Cerebellar cortex (tissue), 1 donor: ENCODE measurements at places on chromosomes 6 and 20.

- no peak for DNase-seq
These were observed 195.1 kb upstream of the SGK1 start for GRCh38 chr6:134512981-134513391.

- DNase-seq = no peak
These were observed 99.3 kb upstream of the CITED2 start for GRCh38 chr6:139473731-139474130.

GRCh38 chr20:57666106-57666833 lies 43.5 kb downstream of the PMEPA1 start:
- no peak for DNase-seq

GRCh38 chr6:155443168-155443567 lies 12.5 kb downstream of the NOX3 start:
- DNase-seq = no peak

DNA sequence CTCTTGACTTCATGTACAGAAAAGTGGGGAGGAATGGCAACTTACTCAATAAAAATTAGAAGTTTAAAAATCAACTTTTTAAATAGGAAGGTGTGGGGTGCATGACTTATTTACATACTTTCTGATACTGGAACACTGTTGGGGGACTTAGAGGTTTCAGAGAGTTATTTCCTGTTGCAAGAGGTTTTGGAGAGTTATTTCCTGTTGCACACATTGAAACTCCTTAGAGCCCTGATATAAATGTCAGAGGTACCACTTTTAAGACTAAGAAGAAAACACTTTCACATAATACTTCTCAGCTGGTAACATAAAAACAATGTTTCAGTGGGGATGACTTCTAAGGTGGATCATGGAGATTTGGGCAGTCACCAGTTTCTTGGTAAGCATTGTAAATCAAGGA lies 579.9 kb downstream of the MMUT start:
- DNase-seq = no peak

- DNase-seq = no peak
These were observed 197.8 kb downstream of the OGFRL1 start for GRCh38 chr6:71486461-71486860.

- DNase-seq = no peak
These were observed 72.3 kb downstream of the MACROD2 start for GRCh38 chr20:14067603-14068002.

- no peak for DNase-seq
These were observed 45.4 kb upstream of the SLCO4A1 start for GRCh38 chr20:62596921-62597320.

DNA sequence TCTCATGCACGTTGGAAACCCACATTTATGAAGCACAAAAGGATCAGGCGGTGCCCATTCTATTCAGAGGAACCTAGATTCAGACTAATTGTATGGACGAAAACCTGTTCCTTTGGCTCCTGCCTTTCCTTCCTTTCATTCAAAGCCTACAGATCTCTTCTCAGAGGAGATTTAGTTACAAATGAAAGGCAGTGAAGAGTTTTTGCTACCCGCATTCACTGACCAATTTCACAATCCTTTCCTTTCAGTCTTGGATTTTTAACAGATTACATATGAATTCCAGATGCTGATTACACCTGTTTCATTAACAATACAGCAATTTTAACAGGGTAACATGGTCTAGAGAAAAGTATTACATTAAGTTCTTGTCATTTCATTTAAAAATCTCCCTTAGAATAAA lies 32.0 kb downstream of the TMEM242 start:
- no peak for DNase-seq

GRCh38 chr6:112037783-112038216 lies 16.1 kb upstream of the CCN6 start:
- no peak for DNase-seq

DNA sequence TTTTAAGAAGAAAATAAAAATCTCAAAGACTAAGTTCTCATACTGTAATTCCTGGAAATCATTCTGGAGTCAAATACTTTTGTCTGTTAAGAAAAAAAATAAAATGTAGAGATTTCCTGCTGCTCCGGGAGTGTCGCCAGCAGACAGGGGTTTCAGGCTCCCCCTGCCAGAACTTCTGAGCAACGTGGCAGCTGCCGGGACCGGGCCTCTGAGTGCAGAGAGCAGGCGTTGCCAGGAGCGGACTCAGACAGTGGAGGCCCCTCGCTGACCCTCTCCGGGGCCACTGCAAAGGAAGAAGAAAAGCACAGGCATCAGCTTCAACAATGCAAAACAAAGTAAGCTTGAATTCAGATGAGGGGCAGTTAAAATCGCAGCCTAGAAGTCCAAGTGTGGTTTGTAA lies 95.5 kb downstream of the THBS2 start:
- no peak for DNase-seq

GRCh38 chr6:148240461-148240840 lies 102.2 kb upstream of the SASH1 start:
- DNase-seq = no peak

GRCh38 chr20:51497542-51498467 lies 44.7 kb downstream of the NFATC2 start:
- no peak for DNase-seq

DNA sequence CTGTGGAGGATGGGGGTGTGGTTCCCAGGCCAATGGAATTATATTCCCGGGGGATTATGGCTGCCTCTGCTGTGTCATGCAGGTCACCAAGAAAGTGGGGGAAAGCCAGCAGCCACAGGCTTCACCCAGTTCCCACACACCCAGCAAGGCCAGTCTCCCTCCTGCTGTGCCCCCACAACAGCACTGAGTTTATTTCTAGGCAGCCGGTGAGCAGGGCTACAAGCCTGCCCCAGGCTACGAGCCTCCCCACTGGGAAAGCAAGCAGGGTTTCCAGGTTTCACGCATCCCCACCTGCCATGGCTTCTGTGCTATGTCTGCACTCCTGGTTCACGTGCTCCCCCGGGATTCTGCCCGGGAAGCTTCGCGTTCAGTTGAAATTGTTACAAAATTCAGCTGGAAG lies 72.6 kb downstream of the ERMARD start:
- DNase-seq = no peak

- DNase-seq = no peak
These were observed 762 bp downstream of the ZC3H12D start for GRCh38 chr6:149483849-149484655.

DNA sequence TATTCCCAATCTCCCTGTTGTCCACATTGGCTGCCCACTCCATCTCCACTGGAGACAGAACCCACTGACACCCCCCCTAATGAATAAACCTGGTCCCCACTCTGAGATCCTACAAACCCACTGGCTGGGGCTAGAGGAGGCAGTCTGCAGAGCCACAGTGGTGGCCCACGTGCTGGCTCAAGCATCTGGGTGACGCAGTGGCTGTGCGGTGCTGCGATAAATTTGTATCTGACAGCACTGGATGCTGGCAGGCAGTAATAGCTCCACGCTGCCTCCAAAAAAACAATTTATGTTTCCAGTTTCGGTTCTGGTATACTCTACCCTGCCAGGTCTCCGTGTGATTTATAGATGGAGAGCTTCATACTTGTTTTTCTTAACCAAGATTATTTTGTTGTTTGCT lies 87.1 kb upstream of the SYNDIG1 start:
- DNase-seq = no peak

GRCh38 chr6:75759207-75759606 lies 10.2 kb downstream of the MYO6 start:
- DNase-seq = no peak

- peak; percentile 36 for DNase-seq
These were observed at the start of gene SLC35F1 for GRCh38 chr6:117906958-117907600. Gene SLC35F1 (plus strand): TSS chr6:117907264.

- peak; percentile 63 for DNase-seq
These were observed 72.2 kb downstream of the SCAF8 start for GRCh38 chr6:154805288-154805911.

DNA sequence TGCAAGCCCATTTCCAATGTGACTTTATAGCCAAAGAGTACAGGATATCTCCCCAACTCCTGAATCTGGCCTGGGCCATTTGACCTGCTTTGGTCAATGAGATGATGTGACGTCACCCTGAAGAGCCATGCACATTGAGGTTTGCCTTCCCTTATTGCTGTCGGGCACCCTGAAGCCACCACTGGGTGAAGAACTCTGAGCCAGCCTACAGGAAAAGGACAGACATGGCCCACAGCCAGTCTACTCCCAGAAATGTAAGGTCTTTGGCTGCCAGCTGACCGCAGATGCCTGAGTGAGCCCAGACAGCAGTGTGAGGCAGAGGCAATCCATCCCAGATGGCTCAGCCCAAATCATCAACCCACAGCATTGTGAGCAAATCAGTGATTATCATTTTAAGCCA lies 3.7 kb upstream of the SYNDIG1 start:
- DNase-seq = peak; percentile 36

DNA sequence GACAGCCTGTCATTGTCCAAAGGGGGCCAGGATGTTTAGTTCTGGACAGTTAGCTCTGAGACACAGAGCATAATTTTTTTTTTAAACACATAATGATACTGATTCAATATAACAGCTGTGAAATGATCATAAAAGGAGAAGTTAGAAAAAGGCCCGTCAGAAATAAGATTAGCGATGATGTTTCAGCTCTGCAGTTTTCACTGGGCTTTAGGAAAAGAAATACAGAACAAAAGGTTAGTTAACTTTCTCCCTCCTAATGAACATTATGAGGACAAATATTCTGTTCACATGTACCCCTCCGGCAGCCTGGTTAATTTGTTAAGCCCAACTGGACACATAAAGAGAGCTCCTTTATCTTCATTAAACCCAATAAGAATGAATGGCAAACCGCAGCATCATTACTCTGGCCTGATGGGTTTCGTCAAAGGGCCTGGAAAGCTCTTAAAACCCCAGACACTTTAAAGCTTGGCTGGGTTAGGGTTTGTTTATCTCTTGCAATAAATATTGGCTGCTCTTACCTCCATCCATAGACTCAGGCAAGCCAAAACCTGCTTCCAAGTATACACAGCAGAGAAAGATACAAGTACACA lies 394.6 kb downstream of the KIF16B start:
- DNase-seq = no peak

- DNase-seq = no peak
These were observed 369.4 kb upstream of the HS3ST5 start for GRCh38 chr6:114712129-114712662.

DNA sequence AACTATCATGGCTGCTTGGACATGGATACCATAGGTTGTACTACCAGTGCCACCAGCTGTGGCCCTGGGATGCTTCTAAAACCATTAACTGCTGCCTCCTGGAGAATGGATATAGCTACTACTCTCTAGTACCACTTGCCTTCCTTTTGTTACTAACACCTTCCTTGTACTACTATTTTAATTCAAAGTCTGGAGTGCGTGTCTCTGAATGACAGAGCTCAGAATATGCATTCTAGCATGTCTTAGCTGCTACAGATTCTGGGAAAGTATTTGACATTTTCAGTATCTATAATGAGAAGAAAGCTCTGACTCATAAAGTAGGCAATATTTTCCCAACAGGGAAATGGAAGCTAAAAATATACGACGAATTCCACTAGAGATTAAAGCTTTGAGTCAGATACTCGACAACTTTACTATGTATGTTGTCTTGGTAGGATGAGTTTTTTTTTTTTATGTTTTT lies 112.3 kb downstream of the PFDN4 start:
- no peak for DNase-seq

- no peak for DNase-seq
These were observed 123.9 kb downstream of the GMPR start for GRCh38 chr6:16362296-16362695.

DNA sequence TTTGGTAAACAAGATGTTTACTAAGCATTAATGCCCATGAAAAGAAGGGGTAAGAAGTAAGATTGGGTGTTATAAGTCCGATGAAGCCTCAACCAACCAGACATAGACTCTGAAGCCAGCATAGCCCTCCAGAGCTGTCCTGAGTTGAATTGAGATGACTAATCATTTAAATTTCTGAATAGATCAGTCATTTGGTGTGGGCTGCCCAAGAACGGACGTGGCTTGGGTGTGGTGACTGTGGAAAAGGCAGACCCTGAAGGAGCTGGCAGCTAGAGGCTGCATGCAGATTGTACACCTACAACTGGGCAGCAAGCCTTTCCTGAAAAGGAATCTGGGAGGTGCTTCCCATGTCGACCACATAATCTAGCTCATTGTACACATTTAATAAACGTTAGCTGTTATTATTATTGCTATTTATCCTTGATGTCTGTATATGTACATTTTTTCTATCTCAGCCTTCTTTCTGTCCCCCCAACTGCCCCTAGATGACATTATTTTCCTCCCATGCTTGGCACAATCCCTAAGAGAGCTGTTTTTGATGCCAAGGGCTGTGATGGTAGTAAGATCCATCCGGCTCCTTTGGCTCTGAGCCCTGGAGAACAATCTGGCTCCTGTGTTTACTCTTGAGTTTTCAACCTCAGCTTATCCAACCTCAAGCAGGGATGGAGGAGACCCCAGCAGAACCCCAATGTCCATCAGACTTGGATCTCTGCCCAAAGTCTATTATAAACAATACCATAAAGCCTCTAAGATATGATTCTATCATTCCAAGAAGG lies 57.6 kb upstream of the JAG1 start:
- DNase-seq = peak; percentile 92
